ENCODE measurements at places on chromosomes 3 and 15. TPM values are rescaled to one million over a fixed set of nuclear protein-coding genes. Genes with fewer than 3 reads are reported as not detected.

CPLX3 gene
- not detected for total RNA-seq

NTRK3 gene
- 4.7 TPM for total RNA-seq

AP3B2 gene
- total RNA-seq: 3.3 TPM

ATXN7 gene
- 23.0 TPM for total RNA-seq

SCAANT1 gene
- not detected for total RNA-seq

CFAP91 gene
- total RNA-seq: 21.3 TPM

CAMKV gene
- not detected for total RNA-seq

KNG1 gene
- not detected for total RNA-seq

PRRT3 gene
- total RNA-seq: 6.0 TPM

ADGRG7 gene
- not detected for total RNA-seq

CPA3 gene
- 4.1 TPM for total RNA-seq

UPK1B gene
- 0.54 TPM for total RNA-seq

MESP2 gene
- total RNA-seq: not detected

GOLGA8A gene
- 130 TPM for total RNA-seq

PPM1M gene
- total RNA-seq: 16.4 TPM

NOX5 gene
- 0.45 TPM for total RNA-seq

IL17RD gene
- 14.4 TPM for total RNA-seq

MAP2K1 gene
- total RNA-seq: 35.6 TPM

ROPN1 gene
- total RNA-seq: not detected

THBS1 gene
- 53.6 TPM for total RNA-seq

MORC1 gene
- total RNA-seq: not detected

KLHL40 gene
- total RNA-seq: not detected

TPRG1 gene
- total RNA-seq: 8.1 TPM

CORO2B gene
- total RNA-seq: 7.5 TPM

GTPBP8 gene
- total RNA-seq: 24.2 TPM

KIF7 gene
- total RNA-seq: 4.3 TPM

FBLN2 gene
- 8.1 TPM for total RNA-seq

LRRC2 gene
- 9.3 TPM for total RNA-seq

SLC2A2 gene
- total RNA-seq: 0.18 TPM

GPR149 gene
- not detected for total RNA-seq

FAM43A gene
- 5.2 TPM for total RNA-seq

STRC gene
- 0.30 TPM for total RNA-seq

CCR3 gene
- not detected for total RNA-seq

SEMA3G gene
- total RNA-seq: 1.5 TPM

CADPS gene
- total RNA-seq: 6.8 TPM

SEMA6D gene
- total RNA-seq: 45.3 TPM

ALDH1L1 gene
- 25.8 TPM for total RNA-seq

MAP3K13 gene
- total RNA-seq: 31.5 TPM

MINAR1 gene
- total RNA-seq: 0.23 TPM

MYO5C gene
- 14.9 TPM for total RNA-seq

RHOA gene
- total RNA-seq: 476 TPM

RHCG gene
- not detected for total RNA-seq

GLDN gene
- total RNA-seq: 2.2 TPM

LINGO1 gene
- total RNA-seq: 0.56 TPM

LMOD3 gene
- not detected for total RNA-seq

TTLL13 gene
- not detected for total RNA-seq

EDEM1 gene
- 19.5 TPM for total RNA-seq

TCF12 gene
- 102 TPM for total RNA-seq

ITIH3 gene
- 1.8 TPM for total RNA-seq

CERS3 gene
- total RNA-seq: not detected

SNX33 gene
- 16.0 TPM for total RNA-seq

DUOXA2 gene
- total RNA-seq: not detected

FGF12 gene
- 0.30 TPM for total RNA-seq
